ENCODE measurements at places on chromosomes 7 and 10.

GRCh38 chr7:157002819-157003421 is 7.5 kb downstream of the MNX1 start:
- peak; percentile 40 for DNase-seq

GRCh38 chr7:26156451-26157420 is 4.7 kb downstream of the NFE2L3 start:
- DNase-seq, result no peak

GRCh38 chr7:128117691-128118090 is 86.5 kb upstream of the LRRC4 start:
- no peak for DNase-seq

DNA sequence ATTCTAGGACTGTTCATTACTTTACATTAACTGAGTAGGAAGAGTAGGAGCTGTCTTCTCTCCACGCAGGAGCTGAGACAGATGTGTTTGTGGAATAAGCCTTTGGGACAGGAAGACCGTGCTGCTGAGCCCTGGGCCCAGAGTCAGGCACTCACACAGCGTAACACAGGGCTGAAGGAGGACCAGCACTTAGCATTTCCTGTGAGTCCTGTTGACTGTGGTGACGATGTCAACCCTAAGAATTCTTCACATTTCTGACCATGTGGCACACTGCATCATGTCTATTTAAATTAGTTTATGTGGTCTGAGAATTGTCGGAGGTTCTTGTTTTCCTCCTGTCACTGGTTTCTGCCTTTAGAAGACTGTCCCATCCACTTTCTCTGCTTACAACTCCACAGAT is 117.2 kb downstream of the PIP4K2A start:
- DNase-seq, result no peak

- DNase-seq, result no peak
These were observed 68.9 kb downstream of the RNF216 start for GRCh38 chr7:5712566-5712965.

DNA sequence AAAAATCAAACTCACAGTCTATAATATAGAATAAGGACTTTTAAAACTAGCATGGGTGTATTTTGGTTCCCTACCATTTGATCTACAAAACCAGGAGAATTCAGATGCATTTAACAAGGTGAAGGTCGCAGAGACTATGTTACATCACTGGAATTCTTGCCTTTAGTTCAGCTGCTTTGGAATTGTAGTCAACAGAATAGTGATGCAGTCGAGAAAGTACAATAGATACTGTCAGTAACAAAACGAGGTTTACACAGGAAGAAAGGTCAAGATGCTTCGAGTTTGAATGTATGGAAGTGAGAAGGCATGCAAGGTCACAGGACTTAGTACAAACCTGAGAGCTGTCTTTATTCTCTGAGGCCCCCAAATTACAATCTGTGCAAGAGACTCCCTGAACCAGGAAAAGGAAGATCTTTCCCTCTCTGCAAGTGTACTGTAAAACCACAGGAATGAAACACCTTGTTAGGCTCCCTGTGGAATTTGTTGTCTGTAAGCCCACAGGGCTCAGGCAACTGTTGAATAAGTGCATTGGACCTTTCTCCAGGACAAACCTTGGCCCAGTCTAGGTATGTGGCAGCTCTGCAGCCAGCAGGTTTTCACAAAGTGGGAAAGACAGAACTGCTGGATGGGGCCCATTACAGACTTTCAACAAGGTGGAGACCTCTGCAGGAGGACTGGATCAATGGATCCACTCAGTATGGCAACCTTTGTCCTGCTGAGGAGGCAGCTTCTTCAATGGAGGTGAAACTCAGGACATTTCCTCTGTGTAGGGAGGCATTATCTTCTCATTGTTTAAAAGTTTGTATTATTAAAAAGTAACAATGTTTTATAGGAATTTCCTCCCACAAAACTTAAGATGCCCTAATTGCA is 101.1 kb upstream of the GSDME start:
- no peak for DNase-seq

DNA sequence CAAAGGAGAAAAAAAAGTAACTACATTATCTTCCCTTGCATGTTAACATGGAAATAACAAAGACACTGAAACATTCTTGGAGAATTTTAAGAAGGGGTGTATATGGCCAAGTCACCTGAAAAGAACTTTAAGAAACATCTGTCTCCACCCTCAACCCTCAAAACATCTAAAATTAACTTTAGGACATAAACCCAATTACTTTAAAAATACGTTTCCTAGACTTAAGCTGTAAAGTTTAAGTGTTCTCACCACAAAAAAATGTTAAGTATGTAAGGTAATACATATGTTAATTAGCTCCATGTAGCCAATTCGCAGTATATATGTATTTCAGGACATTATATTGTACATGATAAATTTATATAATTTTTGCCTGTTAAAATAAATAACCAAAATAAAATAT is 71.1 kb upstream of the GLCCI1 start:
- no peak for DNase-seq

DNA sequence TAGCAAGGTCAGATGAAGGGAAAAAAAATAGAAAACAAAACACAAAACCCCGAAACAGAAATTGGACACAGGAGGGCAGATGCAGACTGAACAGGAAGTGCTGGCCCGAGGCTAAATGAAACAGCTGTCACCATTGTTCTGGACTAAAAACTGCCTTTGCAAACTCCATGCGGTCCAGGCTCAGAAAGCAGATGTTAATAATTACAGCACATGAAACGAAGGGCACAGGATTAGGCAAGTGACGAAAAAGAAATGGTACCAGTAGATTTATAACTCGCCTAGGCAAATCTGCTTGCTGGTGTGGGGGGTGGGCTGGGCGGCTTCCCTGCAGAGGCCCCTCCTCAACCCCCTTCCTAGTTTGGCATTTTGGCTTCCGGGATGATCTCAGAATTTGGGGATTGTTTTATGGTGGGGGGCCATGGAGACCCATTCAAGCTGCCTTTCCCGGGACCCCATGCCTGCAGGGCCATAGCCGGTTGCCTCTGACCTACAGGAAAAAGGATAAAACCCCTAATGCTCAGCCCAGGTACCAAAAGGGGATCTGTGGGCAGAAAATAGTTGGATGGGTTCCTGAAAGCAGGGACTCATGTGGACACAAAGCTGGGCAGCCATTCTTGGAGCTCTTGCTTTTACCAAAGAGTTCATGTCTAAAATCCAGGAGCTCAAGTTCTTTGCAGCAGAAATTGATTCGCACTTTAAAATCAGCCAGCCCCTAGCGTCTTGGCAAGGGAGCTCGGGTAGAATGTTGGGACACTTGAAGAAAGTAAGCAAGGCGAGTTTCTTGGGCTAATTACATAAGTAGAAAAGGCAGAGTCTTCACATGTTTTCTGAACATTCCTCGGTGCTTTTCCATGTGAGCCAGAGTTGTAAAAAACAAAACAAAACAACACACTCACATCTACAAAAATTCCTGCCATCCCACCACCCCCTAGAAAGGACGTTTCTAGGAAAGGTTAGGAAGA is 39.0 kb upstream of the EMX2 start:
- no peak for DNase-seq

DNA sequence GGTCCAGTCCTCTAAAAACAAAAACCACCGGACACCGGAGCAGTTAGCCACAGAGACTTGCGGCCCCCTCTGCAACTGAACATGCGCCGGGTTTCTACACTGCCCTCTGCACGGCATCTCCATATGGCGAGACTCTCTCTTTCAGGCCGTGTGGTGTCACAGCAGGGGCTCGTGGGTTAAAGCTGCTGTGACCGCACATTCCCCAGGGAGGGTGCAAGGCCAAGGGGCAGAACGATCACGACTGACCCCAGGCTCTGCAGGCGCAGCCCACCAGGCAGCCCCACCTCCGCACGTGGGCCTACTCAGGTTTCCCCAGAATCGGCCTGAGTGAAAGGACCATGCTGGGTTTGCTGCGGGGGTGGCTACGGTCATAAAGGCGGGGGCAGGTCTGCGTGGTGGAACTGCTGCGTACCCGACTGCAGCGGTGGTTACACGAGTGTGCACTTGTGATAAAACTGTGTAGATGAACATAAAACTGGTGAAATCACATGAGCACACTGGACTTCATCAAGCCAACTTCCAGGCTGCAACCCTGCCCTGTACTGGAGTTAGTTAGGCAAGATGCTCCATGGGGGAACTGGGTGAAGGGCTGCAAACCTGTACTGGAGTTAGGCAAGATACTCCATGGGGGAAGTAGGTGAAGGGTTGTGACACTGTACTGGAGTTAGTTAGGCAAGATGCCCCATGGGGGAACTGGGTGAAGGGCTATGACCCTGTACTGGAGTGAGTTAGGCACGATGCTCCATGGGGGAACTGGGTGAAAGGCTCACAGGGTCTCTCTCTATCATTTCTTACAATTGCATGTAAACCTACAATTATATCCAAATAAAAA is 81.4 kb upstream of the PPP2R2D start:
- peak; percentile 39 for DNase-seq

DNA sequence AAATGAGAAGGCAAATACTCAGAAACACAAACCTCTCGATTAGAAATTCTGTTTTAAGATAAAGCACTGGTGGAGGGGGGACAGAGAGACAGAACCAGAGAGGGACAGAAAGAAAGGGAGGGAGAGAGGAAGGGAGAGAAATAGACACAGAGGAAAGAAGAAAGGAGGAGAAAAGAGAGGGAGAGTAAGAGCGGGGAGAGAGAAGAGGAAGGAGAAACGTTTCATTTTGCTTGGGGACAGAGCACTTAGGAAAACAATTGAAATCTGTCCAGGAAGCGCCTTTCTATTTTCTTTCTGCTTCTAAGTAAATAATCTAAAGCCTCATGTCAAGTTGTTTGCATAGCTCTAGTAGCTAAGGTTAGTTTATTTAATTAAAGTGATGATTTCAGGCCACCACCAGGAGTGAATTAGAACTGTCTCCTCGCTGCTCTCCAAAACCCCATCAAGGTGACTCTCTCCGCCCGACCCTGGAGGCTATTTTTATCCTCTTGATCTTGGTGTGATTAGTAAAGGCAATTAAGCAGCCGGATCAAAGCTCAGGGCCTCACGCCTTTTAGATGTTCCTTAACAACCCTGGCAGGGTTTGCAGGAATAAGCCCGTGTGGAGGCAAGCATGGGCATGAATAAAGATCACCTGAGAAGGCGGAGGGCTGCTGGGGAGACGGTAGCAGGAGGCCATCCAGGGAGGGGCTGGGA is 73.4 kb upstream of the INSIG1 start:
- DNase-seq, result no peak

DNA sequence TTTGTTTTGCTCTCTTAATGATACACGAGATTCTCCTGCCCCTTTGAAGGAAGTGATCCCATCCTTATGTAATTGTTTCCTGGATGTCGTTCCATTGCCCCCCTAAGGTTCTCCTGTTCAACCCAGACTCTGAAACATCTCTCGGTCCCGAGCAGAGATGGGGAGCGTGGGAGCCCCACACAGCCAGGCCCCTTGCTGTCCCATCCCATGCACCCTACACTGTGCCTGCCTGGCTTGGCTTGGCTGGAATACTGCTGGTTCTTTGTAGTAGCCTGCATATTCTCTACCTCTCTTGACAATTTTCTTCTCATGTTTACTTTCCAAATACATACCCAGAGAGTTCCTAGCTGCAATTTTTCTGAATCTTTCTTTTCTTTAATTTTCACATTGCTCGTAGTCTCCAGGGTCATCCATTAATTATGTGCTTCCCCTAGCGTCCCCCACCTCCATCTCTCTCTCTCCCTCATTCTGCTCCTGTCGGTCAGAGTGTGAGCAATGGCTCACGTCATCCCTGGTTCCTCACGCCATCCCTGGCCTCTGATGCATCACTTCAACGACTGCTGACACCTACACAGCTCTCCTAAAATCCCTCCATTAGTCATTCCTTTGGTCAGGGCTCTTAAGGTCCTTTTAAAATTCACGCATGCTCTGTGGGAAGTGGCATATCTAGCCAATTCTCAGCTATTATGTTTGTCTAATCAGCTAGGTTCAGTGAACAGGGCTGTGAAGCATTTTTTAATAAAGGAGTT is 32.5 kb upstream of the GPR158 start:
- no peak for DNase-seq
